SHP77 (cell line): ENCODE measurements at places on chromosomes 2 and 18.

- no peak for DNase-seq
Observed at GRCh38 chr18:57827646-57828045, 24.5 kb upstream of the ATP8B1 start.

DNA sequence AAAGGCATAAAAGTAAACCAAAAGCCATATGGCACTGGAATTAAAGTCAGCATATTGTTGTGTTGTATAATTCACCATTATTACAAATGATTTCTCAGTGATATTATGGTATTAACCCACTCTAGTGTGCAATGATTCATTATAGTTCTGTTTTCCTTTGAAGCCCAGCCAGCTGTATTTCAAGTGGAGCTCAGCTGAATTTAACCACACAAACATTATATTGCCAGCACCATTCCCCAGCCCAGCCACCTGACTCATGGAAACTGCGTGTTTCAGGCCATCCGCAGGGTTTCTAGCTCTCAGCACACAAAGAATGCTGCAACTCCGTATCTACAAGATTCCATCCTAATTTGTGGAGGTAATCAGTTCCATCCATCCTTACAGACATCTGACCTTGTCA is 166.8 kb upstream of the CHAC2 start:
- DNase-seq: peak; percentile 91

DNA sequence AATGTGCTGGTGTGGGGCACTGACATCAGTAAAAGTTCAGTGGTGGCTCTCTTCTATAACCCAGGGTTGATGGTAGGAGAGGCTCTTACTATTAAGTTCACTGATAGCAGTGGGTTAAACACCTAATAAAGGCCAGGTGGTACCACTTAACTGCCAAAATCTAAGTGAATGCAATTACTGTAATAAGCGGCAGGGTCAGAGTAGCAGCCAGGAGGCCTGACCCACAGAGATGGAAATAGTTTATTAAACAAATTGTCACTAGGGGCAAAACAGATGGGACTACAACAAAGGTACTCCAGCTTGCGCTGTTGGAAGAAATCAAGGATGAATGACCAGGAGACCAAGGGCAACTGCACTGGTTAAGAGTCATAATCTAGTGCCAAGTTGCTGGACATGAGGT is 26.6 kb downstream of the ZSWIM2 start:
- no peak for DNase-seq

GRCh38 chr2:128754246-128754724 is 435.6 kb upstream of the HS6ST1 start:
- DNase-seq: peak; percentile 28

- no peak for DNase-seq
Observed at GRCh38 chr18:43830947-43831346, 553.7 kb upstream of the SYT4 start.

DNA sequence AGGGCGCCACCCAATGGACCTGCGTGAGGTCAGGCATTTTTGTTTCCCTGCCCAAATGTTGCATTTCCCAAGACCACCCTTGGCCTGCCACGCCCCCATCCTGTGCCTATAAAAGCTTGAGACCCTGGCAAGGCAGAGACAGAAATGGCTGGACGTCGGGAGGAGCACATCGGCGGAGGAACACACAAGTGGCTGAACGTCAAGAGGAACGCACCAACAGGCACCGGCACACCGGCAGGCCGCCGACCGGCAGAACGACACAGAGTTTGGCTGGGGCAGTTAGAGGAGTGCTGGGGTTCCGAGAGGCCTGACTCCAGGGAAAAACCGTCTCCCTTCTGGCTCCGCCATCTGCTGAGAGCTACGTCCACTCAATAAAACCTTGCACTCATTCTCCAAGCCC is 35.9 kb downstream of the DCDC2C start:
- no peak for DNase-seq

DNA sequence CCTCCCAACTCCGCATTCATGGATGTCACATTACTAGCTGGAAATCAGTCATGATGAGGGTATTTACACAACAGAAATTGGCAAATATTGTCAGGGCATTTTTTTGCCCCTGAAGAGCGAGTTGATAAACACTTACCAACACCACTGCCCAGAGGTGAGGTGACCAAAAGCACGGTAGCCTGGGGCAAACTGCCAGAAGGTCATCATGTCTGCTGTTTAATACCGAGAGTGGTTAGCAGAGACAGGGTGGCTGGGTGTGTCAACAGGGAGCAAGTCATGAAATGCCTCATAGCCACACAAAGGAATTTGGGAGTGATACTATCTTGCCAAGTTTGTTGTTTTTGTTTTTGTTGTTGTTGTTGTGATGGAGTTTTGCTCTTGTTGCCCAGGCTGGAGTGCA is 37.0 kb upstream of the EPC2 start:
- DNase-seq: no peak

- no peak for DNase-seq
Observed at GRCh38 chr2:71417300-71418202, 35.8 kb upstream of the DYSF start.

GRCh38 chr2:159539701-159540100 is 76.6 kb downstream of the BAZ2B start:
- no peak for DNase-seq

DNA sequence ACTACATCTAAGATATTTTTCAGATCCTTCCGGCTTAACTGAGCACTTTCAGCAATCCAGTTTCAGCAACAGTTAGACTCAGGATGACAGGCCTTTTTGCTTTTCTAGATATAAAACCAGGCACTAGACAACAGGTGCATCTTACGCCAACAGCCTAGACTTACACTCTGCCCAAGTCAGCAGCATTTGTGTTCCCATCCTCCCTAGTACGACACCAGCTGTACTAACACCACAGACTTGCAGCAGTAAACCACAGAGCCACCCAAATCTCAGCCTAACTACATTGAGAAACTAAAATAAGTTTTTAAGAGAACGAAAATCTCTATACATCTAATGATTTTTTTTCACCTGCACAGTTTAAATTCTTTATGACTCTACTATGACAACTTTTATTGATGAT is 89.9 kb upstream of the DNMT3A start:
- DNase-seq: no peak

DNA sequence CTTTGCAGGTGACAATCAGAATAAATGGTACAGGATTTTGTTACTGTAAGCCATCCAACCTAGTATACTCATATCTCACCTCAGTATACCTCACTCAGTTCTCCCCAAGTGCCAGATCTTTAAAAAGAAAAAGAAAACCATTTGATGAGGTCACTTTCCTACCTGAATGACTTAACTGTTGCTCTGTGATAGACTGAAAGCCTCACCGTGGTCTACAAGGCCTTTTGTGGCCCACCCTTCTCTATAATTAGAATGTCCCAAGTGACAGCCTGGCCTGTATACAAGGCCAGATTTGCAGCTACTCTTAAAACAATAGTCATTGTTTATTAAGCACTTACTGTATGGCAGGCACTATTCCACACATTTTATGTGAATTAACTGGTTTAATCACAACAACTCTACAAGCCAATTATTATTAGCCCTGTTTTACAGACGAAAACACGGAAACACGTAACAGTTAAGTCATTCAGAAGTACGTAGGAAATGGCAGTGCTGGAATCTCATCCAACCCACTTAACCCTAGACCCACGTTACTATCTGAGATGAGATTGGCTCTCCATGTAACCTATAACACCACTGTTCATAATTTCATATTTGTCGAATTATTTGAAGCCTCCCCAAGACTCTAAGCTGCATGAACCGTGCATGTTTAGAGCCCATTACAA is 28.3 kb downstream of the PKP4 start:
- no peak for DNase-seq

DNA sequence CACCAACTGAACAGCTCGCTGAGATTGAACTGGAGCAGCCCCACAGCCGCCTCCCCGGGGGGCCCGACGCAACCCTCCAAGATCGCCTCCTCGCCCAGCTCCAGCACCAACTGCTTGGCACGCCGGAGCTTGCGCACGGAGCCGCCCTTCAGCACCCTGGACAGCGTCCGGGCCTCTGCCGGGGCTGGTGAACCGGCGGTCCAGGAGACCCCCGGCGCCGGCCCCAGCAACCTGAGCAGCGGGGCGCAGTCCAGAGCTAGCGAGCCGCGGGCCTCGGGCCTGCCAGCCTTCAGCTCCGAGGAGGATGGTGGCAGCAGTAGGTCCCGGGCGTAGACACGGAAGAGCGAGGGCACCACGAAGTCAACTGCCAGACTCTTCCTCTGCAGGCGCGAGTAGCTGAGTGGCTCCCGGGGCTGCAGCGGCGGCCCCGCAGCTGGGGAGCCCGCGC is 1.2 kb downstream of the ALK start:
- DNase-seq: no peak

DNA sequence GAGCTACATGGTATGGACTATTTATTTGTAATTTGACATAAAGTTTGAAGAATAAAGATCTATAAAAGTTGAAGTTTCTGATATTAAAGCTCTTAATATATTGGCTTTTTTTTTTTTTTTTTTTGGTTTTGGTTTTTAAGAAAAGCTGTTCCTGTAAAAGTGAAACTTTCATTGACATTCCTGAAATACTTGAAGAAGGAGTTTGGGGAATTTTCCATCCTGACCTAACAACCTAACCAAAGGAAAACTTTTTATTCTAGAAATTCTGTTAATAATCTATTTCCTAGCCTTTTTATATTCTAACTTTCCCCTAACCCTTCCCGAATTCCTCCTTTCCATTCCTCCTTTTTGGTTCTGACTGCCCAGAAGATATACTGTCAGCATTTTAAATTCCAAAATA is 83.7 kb downstream of the ACSL3 start:
- DNase-seq: no peak

- DNase-seq: no peak
Observed at GRCh38 chr2:158213773-158214172, 112.1 kb downstream of the UPP2 start.

GRCh38 chr2:177193240-177193639 is 19.4 kb upstream of the HNRNPA3 start:
- no peak for DNase-seq

DNA sequence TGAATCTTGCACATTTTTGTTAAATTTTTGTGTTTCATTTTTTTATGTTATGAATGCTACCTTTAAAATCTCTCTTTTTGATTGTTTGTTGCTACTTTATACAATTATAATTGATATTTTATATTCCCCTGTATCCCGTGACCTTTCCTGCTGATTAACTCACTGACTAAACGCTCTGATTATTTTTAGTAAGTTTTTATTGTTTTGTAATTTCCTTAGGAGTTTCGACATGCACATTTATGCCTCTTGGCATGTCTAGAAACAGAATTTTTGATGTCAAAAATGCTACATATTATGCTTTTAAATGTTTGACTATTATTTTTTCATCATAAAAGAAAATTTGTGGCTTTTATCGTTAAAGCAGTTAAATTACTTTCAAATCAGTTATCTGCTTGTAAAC is 1131.6 kb upstream of the TMEFF2 start:
- no peak for DNase-seq

GRCh38 chr2:47036489-47036769 is 118.7 kb downstream of the STPG4 start:
- no peak for DNase-seq

DNA sequence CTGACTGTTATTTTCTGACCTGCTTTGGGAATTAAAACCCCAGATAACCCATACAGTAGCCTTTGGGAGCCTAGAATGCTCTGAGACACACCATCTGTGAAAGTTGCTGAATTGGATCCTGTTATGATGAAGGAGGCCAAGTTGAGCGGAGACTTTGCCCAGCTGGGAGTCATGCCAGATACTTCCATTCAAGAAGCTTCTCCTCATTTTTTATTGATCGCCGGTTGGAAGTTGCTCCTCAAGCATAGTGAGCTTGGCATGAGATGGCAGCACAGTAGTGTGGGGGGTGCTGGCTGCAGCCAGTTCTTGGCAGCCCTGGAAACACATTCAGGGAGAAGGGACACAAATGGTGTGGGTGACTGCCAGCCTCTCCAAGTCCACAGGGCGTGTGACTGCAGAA is 270.7 kb upstream of the NRP2 start:
- DNase-seq: no peak

DNA sequence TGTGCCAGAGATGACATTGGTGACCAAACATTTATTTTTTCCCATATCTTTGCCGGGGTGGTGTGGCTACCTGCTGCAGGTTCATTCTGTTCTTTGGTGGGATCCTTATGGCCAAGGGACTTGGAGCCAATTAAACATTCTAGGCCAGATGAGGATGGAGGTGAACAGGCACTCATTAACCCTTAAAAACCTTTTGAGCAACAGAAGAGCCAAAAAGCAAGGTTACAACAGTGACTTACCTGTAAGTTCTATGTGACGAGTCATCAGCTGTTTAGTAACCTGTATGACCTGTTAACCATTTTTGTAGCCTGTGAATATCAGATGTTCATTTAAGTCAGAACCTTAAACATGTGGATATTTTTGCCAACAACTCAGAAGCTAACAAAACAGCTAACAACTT is 105.6 kb downstream of the XRCC5 start:
- DNase-seq: no peak

GRCh38 chr2:45857867-45858520 is 206.5 kb downstream of the PRKCE start:
- peak; percentile 39 for DNase-seq
